GM03348 (cell line): ENCODE measurements at places on chromosomes 7 and 10.
A peak's percentile ranks its signal among the peaks of the same experiment; 100 is the strongest.

DNA sequence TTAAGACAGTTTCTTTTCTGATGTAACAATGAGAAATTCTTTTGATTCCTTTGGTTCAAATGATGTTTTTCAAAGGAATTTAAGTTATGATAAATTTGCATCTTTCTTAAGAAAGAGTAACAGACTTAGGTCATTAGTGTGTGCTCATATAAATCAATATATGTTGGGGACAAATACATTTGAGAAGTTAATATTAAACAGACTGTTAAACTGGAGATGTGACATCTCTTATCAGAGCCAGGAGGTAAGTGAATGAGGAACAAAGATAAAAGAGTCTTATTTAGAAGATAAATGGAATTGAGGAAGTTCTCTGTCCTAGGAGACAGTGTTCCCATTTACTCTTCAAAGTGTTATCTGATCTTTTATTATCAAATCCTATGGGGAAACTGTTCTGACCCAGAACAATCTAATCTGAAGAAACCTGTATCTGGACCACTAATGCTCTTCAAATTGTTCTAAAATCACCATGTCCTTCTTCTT, 104.8 kb upstream of the LAMB4 start:
- DNase-seq: no peak

DNA sequence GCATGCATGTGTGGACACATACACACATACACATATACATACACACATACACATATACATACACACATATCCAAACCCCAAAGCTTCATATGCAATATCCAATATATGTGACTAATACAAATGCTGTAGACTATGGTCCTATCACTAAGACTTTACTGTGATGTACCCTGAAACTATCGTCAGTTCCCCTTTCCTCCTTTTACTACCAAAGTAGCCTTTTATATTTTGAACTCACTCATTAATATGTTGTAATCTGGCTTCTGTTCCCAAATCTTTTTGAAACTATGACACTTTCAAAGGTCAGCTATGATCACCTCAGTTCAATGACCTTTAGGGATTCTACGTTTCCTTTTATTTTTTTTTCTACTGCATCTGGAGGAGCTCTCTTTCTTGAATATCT, 64.8 kb upstream of the TFEC start:
- no peak for DNase-seq

GRCh38 chr7:79453558-79454360, at the start of gene MAGI2:
Gene MAGI2 (minus strand): TSS chr7:79453667. CDS start chr7:79453320, 347 bp downstream.
- peak; percentile 91 for DNase-seq

- no peak for DNase-seq
These were observed 26.8 kb upstream of the CACUL1 start for GRCh38 chr10:118781541-118781940.

- no peak for DNase-seq
These were observed 12.6 kb downstream of the CYP51A1 start for GRCh38 chr7:92121681-92122080.

DNA sequence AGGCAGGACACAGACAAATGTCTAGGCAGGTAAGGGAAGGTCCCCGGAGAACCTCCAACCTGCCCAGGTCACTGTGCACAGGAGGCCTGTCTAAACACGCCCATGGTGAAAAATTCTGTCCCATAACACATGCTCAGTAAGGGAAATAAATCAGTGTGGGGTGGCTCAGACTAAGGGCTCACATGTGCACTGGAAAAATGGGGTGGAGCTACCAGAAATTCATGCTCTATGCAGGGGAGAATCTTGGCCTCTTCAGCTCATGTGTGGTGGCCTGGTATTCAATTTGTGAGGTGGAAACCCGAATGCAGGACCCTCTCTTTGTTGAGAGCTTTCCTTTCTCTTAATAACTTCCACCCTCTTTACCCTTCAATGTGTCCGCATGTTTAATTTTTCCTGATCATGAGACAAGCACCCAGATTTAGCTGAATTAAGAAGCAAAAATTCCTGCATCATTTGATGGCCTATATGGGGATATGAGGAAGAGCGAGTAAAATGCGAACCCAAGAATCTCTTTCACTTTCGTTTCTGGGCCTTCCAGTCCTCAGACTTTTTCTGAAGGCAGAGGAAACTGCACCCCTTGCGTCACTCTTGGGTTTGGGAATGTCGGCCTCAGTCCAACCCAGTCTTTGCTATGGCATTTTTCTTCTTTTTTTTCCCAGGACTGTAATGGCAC, 163.2 kb downstream of the DGKB start:
- DNase-seq: no peak

GRCh38 chr10:18773180-18773579, 113.9 kb downstream of the ARL5B start:
- no peak for DNase-seq

DNA sequence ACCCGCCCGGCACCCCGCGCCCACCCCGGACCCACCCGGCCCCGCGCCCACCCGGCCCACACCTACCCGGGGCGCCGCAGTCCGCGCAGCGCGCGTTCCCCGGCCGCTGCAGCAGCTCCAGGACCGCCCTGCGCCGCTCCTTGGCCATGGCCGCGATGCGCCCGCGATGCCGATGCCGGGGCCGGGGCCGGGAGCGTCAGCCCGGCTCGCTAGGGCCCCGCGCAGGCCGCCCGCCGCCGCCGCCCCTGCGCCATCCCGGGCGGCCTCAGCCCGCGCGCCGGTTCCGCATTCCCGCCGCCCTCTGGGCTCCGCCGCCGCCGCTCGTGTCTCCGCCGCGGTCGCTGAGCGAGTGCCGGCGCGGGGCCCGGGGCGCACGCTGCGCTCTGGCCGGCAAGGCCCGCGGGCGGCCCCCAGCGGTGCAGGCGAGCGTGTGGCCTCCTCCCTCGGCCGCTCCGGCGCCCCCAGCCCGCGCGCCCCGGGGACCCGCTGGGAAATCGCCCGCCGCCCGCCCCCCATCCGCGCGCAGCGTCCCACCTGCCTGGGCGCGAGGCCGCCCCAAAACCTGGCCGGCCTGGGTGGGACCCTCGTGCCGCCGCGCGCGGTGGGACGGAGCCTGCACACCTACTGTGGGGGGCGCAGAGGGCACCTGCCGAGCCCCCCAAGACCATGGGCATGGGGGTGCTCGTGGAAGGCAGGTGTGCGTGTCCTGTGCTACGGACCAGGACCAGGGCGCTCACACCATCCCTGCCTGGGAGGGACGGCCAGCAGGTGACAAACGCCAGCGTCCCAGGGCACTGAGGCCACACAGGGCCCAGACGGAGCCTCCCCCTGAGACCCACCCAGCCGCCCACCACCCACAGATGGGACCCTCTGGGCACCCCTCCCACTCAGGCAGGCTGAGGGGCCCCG, at the start of gene ADAP1:
Gene ADAP1 (minus strand): TSS at position 351 of the 909 bp plus-strand sequence. CDS start 203 bp downstream, at position 148.
- peak; percentile 73 for DNase-seq

- DNase-seq: no peak
These were observed 4.7 kb downstream of the VOPP1 start for GRCh38 chr7:55567571-55567970.

GRCh38 chr10:5546891-5547680, 22.3 kb downstream of the CALML3 start:
- no peak for DNase-seq

DNA sequence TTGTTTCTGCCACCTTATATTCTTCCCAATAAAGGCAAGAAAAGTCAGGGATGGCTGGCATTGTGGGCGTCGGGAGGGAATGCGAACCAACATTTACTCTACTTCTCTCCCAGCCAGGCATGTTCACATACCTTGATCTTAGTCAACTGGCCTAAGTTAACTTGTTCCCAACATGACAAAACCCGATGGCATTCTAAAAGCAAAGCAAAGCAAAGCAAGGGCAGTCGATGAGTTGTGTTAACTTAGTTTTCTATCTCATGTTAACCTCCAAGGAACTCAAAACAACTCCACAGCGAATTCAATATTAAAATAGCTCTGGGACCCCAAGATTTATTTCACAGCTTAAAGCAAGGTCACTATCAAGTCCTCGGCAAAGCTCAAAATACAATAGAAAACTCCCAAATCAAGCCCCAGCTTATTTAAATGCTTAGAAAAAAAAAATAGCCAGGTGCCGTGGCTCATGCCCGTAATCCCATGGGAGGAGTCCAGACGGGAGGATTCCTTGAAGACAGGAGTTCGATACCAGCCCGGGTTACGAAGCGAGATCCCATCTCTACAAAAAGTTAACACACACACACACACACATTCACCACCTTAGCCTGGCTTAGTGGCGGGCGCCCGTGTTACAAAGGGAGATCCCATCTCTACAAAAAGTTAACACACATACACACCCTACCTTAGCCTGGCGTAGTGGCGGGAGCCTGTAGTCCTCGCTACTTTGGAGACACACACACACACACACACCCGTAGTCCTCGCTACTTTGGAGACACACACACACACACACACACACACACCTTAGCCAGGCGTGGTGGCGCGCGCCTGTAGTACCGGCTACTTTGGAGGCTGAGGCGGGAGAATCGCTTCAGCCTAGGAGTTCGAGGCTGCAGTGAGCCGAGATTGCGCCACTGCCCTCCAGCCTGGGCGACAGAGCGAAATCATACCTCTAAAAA, 901 bp upstream of the CCNY start:
- DNase-seq: no peak

GRCh38 chr10:5355594-5356301, 9.0 kb upstream of the UCN3 start:
- DNase-seq: no peak

DNA sequence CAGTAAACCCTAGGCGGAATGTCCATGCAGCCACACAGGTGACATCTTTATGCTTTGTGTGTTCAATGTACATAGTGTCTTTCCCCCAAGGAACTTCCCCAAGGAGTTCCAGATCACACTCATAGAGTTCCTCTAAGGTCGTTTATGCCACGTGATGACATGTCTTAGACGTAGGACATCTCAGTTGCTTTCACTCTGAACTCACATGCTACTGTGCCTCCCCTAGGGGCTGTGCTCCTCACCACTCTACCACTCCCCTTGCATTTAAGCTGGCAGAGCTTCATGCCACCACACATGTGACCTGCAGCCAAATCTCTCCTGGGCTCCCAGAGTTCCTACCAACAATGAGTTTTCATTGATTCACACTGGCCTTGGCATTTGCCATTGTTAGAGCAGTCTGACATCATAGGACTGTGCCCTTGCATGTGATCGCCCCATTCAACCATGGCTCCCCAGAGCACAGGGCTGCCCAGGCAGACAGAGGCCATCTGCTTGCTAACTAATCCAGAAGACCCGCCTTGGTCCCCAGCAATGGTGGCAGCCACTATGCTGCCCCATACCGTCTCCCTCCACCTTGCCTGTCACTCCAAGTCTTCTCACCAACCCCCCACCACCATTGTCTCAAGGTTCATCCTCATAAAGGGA, 95.3 kb upstream of the MACROH2A2 start:
- DNase-seq: no peak

- no peak for DNase-seq
These were observed 316.6 kb upstream of the MAGI2 start for GRCh38 chr7:79770063-79770462.

- DNase-seq: no peak
These were observed 2.2 kb downstream of the HPS6 start for GRCh38 chr10:102067091-102067916.

GRCh38 chr10:79193694-79194382, 125.1 kb downstream of the ZMIZ1 start:
- no peak for DNase-seq

DNA sequence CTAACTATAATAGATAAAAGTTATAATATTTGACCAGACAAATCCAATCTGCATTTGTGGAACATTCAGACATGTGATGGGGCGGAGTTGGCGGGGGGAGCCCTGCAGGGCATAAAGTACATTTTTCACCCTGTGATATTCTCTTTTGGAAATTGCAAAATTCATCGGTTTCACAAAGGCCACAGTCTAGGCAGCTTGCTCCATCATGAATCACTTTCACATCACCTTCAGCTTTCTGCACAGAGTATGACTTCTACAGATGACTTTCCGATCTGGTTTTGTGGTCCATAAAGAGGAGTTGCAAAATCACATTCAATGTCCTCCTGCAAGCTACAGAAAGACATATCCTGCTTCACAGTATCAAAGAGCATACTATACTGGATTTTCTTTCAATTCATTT, 51.4 kb upstream of the APBB1IP start:
- DNase-seq: no peak

- no peak for DNase-seq
These were observed 495.3 kb downstream of the LRMDA start for GRCh38 chr10:75926763-75927162.

- DNase-seq: no peak
These were observed 11.6 kb downstream of the MTPN start for GRCh38 chr7:135965602-135966001.

DNA sequence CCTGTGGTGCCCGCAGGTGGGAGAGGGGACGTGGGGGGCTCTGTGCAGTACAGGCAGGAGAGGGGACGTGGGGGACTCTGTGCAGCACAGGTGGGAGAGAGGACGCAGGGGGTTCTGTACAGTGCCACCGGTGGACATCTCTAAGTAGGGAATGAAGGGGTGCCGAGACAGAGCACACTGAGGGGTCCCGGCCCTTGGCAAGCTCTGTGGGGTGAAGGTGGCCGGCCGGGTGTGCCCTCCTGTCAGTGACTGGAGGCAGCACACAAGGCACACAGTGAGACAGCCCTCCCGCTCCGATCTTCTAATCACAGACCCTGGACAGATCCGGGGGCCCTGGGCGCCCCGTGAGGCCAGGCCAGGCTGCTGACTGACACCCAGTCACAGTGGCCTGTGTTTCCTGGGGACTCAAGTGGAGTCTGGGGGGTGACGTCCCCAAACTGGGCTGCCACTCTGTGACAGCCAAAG, 11.2 kb downstream of the GPR146 start:
- no peak for DNase-seq

- no peak for DNase-seq
These were observed 140.0 kb downstream of the PTPRN2 start for GRCh38 chr7:158447506-158448171.

- DNase-seq: no peak
These were observed 26.2 kb upstream of the EBLN1 start for GRCh38 chr10:22244001-22244400.

- DNase-seq: no peak
These were observed 63.1 kb upstream of the ADRB1 start for GRCh38 chr10:113980408-113981087.

DNA sequence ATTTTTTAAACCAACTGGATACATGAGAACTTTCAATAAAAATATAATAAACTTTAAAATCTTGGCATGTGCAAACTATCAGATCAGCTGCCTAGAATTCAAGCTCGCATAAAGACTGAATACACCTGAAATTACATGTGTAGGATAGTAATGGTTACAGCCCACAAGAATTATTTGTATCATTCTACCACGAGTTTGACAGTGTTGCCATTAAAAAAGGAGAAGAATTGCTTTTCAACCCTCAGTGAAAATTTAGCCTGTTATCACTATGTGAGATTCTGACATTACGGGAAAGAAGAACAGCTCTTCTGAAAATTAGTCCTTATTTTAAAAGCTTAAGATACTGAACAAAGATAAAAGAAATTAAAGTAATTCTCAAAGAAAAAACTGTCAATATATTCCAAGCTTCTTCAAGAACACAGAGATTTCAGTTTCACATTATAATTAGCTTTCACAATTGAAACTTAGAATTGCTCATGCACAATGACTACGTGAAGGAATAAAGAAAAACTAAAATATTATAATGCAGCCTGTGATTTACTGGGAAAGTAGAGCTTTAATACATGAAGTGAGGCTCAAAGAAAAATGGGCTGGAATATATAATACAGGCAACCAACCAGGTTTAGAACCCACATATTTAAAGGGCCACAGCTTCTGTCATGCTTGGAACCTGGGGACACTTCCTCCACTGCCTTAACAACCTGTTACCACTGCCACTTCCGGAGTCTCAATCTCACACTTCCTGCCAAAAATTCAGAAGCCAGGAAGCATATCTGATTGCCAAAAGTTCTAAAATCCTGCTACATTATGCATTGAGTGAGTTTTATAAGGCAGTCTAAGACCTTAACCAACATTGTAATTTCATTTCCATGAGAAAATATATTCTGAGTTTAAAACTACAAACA, 23.2 kb downstream of the TPK1 start:
- no peak for DNase-seq
